ENCODE measurements at places on chromosomes 7 and 10. TPM values are rescaled to one million over a fixed set of nuclear protein-coding genes. Genes with fewer than 3 reads are reported as not detected.

GFRA1 gene
- polyA plus RNA-seq = 5.2 TPM

ZNF467 gene
- polyA plus RNA-seq = not detected

FRAT1 gene
- 0.75 TPM for polyA plus RNA-seq

THSD7A gene
- polyA plus RNA-seq = 0.01 TPM

GPR37 gene
- polyA plus RNA-seq = not detected

RBM20 gene
- not detected for polyA plus RNA-seq

LEP gene
- polyA plus RNA-seq = 0.09 TPM

FXYD4 gene
- not detected for polyA plus RNA-seq

EBLN1 gene
- polyA plus RNA-seq = not detected

ZNRF2 gene
- 0.46 TPM for polyA plus RNA-seq

C10orf67 gene
- polyA plus RNA-seq = 0.76 TPM

PAPSS2 gene
- 82.3 TPM for polyA plus RNA-seq
